ENCODE measurements at places on chromosomes 7 and 10.

DNA sequence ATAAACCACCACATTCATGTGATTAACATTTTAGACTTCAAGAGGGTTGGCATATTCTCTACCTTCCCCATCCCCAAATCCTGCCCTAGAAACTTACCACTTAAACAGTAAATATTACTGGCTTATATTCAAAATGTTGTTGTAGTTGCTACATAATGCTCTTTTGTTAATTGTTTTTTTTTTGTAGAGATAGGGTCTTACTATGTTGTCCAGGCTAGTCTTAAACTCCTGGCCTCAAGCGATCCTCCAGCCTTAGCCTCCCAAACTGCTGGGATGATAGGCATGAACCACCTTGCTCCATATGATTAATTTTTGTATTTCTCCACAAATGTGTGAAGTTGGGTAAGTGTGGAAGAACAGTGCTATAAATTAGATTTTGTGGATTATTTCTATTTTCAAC is 6.5 kb downstream of the PDK4 start:
- DNase-seq: no peak

DNA sequence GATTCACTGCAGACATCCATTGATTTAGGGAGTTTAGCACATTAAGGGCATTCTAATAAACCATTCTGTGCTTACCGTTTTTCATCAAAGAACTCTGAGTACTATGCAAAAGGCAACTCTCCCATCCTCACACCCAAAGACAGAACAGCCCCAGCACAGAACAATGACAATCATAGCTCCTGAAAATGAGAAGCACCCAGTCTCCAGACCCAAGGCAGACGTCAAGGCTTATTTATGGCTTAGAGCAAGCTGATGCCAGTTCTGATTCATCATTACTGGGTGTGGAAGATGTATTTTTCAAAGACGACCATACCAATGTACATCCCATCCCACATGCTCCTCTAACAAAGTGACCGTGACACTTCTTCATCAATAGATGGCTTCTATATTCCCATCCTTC is 67.6 kb downstream of the OSBPL3 start:
- DNase-seq: no peak

GRCh38 chr10:29048506-29048905 is 240.4 kb upstream of the LYZL1 start:
- DNase-seq: no peak

GRCh38 chr7:776992-777727 is 50.1 kb upstream of the PRKAR1B start:
- DNase-seq: no peak

DNA sequence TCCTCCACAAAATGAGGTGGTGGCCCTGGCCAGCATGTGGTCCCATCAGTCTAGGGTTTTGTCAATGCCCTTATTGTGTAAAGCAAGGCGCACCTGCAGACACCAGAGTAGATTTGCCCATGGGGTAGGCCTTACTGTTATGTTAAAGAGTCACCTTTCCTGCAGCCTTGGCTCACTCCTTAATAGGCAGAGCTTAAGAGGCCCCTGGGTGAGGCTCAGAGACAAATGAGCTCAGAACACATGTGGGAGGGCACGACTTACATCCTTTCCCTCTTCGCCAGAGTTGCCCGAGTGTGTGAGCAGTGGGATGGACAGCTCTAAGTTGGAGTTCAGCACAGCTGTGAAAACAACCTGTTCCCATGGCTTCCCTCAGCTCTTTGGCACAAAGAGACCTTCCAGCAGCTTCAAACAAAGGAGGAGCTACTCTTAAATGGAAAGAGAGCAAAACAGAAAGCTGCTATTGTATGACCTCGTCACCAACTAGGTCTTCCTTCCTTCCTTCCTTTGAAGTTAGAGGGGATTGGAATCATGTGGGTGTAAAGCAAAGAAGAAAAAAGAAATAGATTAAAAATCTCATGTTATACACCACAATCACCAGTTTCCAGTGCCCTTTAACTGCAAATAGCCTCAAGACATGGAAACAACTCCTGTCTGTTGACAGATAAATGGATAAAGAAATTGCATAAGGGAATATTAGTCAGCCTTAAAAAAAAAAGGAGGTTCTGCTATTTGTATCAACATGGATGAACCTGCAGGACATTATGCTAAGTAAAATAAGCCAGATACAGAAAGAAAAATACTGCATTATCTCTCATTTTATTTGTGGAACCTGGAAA is 11.9 kb upstream of the XPNPEP1 start:
- DNase-seq: peak; percentile 37

DNA sequence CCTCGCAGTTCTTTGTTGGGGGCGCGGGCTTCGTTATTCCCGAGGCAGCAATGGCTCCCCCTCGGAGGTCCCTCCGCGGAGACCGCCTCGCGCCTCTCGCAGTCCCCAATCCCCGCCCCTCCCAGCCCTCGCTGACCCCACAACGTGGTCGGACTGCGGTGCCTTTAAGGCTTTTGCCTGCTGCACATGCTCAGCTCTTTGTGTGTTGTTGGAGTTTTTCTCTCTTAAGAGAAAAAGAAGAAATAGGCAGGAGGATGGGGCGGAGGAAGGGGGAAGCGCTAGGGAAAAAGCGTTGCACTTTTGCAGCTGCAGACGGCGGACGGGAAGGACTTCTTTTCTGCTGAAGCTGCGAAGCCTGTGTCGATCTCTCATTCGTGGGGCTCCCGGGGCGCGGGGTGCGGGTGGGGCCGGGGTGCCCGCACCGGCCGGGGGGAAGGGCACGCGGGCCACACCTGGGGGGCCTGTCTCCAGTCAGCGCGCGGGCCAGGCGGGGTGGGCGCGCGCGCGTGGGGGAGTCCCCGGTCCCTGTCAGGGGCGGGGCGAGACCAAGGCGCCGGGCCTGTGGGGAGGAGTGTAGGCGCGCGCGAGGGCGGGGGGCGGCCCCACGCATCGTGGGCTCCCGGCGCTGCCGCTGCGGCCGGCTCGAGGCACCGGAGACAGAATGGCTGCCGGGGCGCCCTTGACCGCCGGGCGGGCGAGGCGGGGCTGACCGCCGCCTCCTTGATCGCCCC is 445 bp upstream of the ATRNL1 start:
- peak; percentile 27 for DNase-seq

GRCh38 chr7:33933611-33934281 is 28.4 kb downstream of the BMPER start:
- no peak for DNase-seq

GRCh38 chr10:125557311-125557710 is 125.7 kb downstream of the TEX36 start:
- no peak for DNase-seq

DNA sequence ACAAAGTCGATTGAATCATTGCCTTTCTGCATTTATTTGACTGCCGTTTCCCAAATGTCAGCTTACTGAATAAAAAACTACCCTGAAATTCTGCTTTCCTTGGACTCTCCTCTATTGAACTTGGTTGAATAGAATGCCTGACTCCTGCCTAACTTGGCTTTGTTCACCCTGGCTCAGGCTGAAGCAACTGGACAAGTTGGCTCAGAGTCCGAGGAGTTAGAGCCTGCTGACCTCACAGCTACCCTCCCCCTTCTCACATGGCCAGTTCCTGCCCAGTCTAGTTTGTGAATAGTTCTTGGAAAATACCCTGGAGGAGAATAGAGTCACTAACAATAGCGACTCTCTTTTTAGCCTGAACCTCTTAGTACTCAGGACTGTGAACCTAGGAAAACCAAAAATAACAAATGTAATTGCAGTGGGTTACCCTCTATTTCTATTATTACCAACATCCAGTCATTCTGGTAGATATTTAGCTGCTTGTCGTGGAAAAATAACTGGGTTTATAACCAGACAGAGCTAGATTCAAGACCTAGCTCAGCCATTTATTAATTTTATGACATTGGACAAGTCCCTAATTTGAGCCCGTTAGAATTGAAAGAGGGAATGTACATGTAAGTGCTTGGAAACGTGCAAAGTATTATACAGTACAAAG is 17.3 kb upstream of the NRBF2 start:
- no peak for DNase-seq

DNA sequence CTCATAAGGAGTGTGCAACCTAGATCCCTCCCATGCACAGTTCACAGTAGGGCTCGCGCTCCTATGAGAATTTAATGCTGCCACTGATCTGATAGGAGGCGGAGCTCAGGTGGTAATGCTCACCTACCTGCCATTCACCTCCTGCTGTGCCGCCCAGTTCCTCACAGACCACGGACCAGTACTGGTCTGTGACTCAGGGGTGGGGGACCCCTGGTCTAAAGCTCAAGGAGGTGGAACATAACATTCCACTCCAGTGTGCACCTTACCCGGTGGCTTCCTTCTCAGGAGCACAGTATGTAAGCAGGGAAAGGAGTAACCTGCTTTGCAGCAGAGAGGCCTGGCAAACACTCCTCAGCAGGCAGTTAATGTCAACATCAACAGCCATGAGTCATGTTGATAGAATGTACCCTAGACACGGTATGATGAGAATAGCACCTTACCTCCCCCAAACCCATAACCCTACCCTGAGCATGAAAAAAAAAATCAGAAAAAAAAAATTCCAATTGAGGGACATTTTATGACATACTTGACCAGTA is 273.5 kb downstream of the FGFR2 start:
- no peak for DNase-seq

GRCh38 chr10:17866346-17866745 is 57.2 kb downstream of the MRC1 start:
- DNase-seq: no peak

DNA sequence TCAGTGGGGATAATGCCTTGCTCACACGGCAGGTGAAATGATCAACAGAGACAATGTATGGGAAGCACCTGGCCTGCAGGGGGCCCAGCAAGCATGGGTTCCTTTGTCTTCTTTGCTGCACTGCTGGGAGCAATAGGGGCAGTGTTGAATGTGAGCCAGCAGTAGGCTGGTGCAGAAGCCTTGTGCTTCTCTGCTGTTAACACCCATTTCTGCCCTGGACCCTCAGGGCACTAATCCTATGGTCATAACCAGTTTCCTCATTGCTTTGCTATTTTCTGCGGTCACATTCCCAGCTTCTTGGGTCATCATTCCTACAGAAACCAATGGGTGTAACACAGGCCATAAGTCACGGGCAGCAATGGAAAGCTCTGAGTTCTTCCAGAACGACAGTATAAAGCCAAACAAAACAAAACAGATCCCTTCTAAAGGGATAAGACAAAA is 10.9 kb upstream of the LGI1 start:
- DNase-seq: no peak

DNA sequence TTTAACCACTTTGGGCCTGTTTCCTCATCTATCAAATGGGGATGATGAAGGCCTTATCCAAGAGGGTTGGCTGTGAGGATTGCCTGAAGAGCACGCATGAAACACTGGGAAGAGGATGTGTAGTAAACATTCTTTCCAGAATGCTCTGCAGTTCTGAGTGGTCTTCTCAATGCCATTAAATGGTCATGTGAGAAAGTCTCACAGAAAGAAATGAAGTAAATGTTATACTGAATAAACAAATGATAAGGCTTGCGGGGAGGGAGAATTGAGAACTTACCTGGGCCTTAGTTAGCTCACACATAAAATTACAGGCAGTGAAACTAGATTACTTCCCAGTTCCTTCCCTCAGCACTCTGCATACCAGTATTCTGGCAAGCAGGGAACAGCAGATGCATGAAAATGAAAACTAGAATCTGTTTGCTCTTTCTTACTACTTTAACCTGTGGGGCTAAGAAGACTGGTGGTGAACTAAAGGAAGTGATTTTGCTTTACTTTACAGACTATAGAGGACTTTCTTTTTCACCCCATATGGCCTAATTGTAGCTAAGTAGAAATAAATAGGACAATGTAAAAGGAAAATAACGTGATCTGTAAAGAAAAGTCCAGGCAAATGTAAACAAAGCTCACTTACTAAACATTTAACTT is 135.3 kb upstream of the CCDC6 start:
- DNase-seq: no peak

DNA sequence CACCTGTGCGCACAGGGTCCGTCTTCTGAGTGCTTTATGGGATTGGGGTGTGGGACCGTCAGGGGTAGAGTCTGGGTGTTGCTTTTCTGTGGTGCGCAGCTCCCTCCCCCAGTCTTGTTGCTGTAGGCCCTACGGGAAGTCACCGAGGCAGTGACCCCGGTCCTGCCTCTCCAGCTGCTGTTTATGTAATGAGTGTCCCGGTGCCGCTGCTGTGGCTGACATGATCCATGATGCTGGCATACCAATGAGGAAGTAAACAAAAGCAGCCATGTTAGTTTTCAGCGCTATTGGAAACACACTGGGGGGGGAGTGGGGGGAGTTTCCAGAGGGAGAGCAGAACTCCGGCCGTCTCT is 1.1 kb downstream of the TRIM8 start:
- DNase-seq: no peak

GRCh38 chr10:11446133-11446532 is 165.3 kb downstream of the USP6NL start:
- no peak for DNase-seq

- no peak for DNase-seq
These were observed 12.9 kb downstream of the MMRN2 start for GRCh38 chr10:86944471-86944870.

- no peak for DNase-seq
These were observed 18.8 kb upstream of the GARS1 start for GRCh38 chr7:30575910-30576309.

DNA sequence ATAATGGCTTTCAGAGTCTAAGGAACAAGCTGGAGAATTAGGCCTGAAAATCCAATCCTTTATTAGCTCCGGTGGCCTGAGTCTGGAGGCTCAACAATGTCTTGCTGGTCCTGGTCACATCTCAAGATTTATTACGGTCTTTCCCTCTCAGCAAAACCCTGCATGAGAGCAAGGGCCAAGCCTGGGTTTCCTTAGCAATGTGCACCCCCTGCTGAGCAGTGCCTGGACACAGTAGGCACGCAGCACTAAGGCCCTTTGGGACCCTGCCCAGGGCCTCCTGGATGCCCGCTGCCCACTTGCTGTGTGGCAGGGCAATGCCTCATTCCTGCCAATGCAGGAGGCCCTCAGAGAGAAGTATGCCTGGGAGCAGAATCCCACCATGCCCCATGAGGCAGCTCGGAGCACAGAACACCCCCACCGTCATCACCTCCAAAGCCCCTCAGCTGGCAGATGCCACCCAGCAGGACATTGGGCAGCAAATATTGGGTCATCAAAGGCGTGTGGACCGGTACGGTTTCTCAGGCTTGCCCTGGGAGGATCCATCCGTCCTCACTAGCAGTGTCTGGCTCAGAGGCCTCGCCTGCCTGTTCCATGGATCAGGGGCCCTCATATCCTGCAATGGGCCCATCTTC is 156.4 kb downstream of the OAT start:
- DNase-seq: no peak

GRCh38 chr7:99628471-99629465 is 12.0 kb downstream of the ZSCAN25 start:
- no peak for DNase-seq

GRCh38 chr10:77494327-77494726 is 143.3 kb downstream of the KCNMA1 start:
- no peak for DNase-seq

DNA sequence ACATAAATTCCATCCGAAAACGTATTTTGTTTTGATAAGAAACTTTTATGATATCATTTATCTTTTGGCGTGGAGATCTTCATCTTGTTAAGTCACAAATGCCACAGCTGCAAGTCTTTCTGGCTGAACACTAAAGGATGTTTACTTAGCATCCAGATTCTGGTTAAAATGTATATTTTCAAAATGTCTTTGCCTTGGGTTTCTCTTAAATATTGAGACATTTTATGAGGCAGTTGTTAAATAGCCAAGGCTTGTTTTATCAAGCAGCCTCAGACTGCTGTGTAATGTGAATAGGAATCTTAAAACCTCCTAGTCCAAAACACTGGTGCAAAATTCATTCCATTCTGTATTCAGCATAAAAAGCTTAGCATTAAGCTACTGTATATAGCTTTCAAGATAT is 136.3 kb upstream of the FZD1 start:
- no peak for DNase-seq
